ENCODE measurements at places on chromosomes 12 and 14. TPM values are rescaled to one million over a fixed set of nuclear protein-coding genes. Genes with fewer than 3 reads are reported as not detected.
A peak's percentile ranks its signal among the peaks of the same experiment; 100 is the strongest.

DNA sequence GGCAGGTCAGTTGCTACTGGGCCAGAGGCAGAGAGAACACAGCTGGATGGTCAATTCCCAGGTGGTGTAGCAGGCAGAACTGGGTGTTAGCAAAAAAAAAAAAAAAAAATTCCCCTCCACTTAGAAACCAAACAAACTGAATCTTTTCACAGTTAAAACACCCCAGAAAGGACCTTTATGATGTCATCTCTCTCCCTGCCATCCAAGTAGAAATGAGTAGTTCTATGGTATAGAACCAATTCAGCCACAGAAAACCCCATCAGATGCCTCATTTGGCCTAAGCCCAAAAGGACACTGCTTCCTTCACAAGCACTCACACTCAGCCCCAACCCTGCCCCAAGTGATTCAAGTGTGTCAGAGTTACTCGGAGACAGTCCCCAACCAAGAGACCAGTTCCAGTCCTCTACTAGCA is 230.8 kb downstream of the DPF3 start:
- DNase-seq = no peak

DNA sequence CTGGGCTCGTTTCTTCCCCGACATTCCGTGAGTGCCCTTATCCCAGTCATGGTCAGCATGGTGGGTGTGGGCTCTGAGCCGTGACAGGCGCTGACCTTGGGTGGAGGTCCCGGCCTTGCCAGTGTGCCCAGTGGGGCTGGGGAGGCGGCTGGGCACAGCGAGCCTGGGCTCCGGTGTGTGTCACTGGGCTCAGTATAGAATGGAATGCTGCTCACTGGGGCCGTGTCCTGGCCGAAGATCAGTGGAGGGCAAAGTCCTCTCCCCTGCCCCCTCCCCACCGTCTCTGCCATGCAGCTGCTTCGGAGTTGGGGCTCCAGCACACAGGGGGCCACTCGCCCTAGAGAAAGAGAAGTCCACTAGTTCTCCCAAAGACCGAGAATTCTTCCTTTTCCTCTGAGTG is 164.4 kb downstream of the TSPAN9 start:
- no peak for DNase-seq

GRCh38 chr14:78090864-78091263 is 79.3 kb upstream of the NRXN3 start:
- DNase-seq = no peak

DNA sequence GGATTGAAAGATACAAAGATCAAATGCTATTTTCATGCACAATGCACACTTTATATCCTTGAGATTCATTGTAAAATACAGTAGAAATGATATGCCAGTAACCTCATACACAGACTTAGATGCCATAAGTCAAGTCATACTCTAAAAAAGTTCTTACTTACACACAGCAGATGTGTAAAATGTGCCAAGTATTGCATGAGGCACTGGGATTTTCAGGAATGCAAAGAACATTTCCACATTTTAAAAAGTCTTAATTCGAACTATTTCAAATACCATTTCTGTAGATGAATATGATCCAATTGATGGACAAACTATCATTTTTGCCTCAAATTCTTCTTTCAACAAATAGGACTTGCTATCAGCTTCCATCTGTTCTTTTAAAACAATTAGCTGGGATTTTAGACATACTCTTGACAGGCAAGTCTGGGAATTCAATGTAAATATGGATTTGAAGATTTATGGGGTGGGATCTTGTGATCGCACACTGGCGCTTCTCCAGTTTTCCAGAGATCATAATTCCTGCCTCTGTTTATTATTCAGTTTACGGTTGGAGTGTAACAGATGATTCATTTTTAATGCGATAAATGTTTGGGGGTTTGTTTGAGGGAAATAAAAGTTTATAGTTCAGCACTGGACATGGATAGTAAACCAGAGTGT is 183.8 kb downstream of the PAX9 start:
- DNase-seq = no peak

GRCh38 chr12:84913129-84913515 is 523 bp upstream of the SLC6A15 start:
- DNase-seq = peak; percentile 81

DNA sequence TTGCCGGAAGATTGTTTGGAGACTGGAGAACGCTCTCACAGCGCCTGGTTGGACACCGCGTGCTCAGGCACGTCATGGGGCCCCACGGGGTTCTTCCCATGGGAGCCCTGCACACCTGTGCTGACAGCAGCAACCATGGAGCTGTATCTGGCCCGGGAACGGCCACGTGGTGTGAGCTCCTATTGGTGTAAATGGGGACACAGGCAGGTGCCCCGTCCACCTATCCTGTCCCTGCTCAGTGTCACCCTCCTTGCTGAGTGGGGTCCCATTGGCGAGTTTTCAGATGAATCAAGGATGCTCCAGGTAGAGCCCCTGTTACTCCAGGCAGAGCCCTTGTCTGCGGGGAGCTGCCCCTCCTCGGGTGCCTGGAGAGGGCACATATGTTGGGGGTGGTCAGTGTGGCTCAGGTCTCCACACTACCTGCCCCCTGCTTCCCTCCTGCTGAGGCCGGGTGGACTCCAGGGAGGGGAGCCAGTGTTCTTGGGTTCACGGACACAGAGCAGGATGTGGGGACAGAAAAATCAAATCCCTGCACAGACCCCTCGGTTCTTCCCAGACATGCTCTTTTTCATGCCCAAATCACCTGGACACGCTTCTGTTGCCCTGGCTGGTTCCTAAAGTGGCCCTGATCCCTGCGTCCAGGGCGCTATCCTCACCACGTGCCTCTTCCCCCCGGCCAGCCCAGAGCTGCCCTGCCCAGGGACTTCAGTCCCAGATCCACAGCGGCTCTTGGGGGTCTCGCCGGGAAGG is 250.1 kb downstream of the ADGRD1 start:
- no peak for DNase-seq

GRCh38 chr14:74953686-74954085 is 1.7 kb downstream of the PGF start:
- DNase-seq = no peak

- no peak for DNase-seq
These were observed 139.9 kb upstream of the C14orf180 start for GRCh38 chr14:104439625-104440024.

Gene SERPINA4
- total RNA-seq = not detected

Gene WASHC3
- 74.7 TPM for total RNA-seq

Gene SLCO1B1
- not detected for total RNA-seq

Gene PLCZ1
- not detected for total RNA-seq

Gene NXPH4
- 18.8 TPM for total RNA-seq

Gene VRTN
- total RNA-seq = not detected
